Stimulated activated CD4-positive, alpha-beta T cell treated with anti-CD3 and anti-CD28 coated beads, Interleukin-1b, Interleukin-23, amount 100 ng/mL, for 1 hour (primary cell): ENCODE measurements at places on chromosomes 4 and X.

- no peak for DNase-seq
Observed at GRCh38 chr4:104501290-104501689, 6.6 kb upstream of the CXXC4 start.

GRCh38 chr4:101309925-101310324, 37.4 kb downstream of the PPP3CA start:
- no peak for DNase-seq

DNA sequence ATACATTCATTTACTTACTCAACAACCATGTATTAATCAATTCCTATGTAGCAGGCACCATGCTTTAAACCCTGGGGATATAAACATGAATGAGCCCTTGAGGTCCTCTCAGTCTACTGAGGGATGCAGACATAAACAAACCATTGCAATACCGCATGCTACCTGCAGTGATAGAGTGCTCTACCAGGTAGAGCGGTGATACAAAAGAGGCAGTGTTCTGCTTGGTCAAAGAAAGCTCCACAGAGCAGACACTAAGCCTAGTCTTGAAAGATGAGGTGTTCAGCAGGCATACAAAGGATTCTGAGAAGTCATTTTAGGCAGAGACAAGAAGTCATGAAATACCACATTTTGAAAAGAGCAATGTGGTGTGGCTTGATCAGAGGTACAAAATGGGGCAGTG, 26.9 kb upstream of the AMOT start:
- no peak for DNase-seq

GRCh38 chr4:93710101-93710846, 118.3 kb upstream of the ATOH1 start:
- no peak for DNase-seq

- DNase-seq, result no peak
Observed at GRCh38 chrX:41337140-41337539, 3.2 kb downstream of the DDX3X start.

GRCh38 chrX:72307646-72308051, 1.9 kb upstream of the CITED1 start:
- DNase-seq, result no peak

- DNase-seq, result no peak
Observed at GRCh38 chr4:36304138-36304681, 22.8 kb downstream of the DTHD1 start.

DNA sequence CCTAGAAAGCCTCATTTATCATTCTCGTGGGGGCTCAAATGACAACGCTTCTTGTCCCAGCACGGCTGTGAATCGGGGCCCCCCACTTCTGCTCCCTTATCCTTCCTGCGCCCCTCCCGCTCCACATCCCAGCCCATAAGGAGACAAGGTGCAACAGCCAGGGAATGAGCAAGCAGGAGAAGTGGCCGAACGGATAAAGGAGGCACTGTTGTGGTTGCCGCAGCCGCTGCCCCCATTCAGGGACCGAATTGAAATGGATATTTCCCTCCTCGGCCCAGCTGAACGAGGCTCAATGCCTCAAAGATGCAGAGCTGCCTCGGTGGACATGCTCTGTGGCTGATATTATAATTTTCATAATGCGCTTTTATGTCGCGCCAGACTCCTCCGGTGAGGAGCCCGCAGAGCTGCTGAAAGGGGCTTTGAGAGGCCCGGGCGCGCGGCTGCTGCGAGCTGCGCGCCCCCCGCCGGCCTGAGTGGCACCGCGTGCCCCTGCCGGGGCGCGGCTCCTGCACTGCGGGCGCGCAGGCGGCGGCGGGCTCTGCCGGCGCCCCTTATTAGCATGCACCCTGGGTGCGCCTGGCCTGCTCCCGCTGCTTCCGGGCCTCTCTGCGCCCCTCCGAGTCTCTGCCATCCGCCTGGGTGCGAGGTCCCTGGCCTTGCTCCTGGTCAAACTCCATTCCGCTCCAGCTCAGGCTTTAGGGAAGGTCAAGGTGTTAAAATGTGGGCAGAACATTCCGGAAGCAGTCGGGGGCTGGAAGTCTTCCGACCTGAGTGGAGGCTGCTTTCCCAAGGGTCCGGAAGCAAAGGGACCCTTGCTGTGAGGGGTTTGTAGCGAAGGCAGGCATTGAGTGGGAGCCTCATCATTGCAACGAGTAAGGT, 68.2 kb upstream of the TMEM33 start:
- no peak for DNase-seq

GRCh38 chrX:2507196-2507595, 6.4 kb upstream of the DHRSX start:
- no peak for DNase-seq

GRCh38 chrX:17464194-17464593, 89.2 kb downstream of the NHS start:
- DNase-seq, result no peak

- DNase-seq, result no peak
Observed at GRCh38 chr4:120765260-120765680, 157.3 kb downstream of the PRDM5 start.

DNA sequence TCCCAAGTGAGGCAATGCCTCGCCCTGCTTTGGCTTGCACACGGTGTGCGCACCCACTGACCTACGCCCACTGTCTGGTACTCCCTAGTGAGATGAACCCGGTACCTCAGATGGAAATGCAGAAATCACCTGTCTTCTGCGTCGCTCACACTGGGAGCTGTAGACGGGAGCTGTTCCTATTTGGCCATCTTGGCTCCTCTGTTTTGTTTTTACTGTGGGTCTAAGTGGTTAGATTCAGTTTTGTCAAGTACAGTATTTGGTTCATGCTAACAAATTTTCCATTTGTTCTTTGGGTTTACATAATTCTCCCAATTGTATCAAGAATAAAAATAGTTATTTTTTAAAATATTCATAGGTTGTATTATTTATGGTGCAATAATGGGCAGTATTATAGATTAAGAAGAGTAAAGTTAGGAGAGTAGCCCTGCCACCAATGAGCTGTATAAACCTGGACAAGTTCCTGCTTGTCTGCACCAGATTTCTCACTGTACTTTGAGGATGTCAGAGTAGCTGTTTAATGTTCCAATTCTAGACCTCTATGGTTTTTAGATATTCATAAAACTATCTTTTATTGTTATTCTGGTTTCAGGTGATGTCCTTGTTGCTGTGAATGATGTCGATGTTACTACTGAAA, 23.4 kb downstream of the INTU start:
- DNase-seq, result no peak

DNA sequence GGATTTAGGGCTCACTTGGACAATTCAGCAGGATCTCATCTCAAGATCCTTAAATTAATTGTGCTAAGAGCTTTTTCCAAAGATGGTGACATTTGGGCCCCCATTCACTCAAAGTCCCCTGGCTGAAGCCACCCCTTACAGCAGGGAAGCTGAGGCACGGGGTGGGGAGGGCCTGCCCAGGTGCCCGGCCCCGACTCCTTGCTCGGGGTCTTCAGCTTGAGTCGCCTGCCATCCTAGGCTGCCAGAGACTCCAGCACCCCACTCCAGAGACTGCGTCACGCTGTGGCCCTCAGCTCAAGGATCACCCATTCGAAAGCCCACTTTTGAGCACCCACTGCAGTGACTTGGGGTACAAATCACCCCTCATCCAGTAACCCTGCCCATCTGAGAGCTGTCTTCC, 39.2 kb upstream of the GPR78 start:
- DNase-seq, result no peak
